Stimulated activated CD8-positive, alpha-beta memory T cell treated with anti-CD3 and anti-CD28 coated beads, Interleukin-15, amount 100 ng/mL, for 24 hours (primary cell): ENCODE measurements at places on chromosomes 12 and 14.
A peak's percentile ranks its signal among the peaks of the same experiment; 100 is the strongest.

DNA sequence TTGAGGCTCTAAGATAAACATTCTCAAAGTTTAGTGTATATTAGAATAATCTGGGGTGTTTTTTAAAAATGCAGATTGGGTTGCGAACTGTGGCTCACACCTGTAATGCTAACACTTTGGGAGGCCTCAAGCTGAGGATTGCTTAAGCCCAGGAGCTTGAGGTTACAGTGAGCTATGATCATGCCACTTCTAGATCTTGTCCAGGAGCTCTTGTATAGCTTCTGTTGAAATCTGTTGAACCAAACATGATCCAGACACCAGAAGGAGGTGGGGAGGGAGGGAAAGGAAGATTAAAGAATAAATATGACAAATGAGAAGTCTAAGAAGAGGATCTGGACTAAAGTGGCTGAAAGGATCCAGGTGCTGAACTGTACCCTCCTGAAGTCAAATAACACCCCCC is 14.4 kb downstream of the PDE1B start:
- DNase-seq = no peak

DNA sequence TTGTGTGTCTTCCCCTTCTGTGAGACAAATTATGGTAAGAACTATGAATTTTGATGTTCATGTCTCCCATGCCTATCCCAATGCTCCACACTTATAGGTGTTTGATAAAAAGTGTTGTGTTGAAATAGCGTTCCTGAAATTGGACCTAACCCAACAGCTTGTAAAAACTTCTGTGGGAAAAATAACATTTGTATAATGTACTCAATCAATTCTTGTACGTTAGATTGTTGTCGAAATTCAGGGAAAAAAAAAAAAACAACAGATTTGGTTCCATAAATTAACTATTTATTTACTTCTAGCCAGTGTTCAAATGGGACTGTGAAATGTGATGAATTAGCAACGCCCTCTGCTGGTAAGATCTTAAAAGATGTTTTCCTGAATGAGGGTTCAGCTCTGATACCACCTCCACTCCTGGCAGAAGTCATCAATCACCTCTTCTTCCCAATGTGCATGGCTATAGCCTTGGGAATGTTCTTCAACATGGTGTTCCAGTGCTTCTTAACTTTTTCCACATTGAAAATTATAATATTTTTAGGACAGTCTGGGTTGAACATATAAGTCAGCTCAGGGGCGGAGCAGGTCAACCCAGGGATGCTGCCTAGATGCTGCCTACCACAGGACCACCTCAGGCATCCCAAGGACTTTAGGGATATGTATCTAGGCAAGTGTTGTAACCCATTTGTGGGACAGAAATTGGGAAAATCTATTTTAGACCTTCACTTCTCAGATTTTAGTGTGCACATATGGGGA is 170.6 kb downstream of the OTOGL start:
- no peak for DNase-seq

- no peak for DNase-seq
These were observed 33.2 kb downstream of the HSPB8 start for GRCh38 chr12:119211884-119212283.

GRCh38 chr12:104494793-104495158 is 38.0 kb downstream of the CHST11 start:
- no peak for DNase-seq

- no peak for DNase-seq
These were observed 147.1 kb downstream of the PAPOLA start for GRCh38 chr14:96649327-96649601.

DNA sequence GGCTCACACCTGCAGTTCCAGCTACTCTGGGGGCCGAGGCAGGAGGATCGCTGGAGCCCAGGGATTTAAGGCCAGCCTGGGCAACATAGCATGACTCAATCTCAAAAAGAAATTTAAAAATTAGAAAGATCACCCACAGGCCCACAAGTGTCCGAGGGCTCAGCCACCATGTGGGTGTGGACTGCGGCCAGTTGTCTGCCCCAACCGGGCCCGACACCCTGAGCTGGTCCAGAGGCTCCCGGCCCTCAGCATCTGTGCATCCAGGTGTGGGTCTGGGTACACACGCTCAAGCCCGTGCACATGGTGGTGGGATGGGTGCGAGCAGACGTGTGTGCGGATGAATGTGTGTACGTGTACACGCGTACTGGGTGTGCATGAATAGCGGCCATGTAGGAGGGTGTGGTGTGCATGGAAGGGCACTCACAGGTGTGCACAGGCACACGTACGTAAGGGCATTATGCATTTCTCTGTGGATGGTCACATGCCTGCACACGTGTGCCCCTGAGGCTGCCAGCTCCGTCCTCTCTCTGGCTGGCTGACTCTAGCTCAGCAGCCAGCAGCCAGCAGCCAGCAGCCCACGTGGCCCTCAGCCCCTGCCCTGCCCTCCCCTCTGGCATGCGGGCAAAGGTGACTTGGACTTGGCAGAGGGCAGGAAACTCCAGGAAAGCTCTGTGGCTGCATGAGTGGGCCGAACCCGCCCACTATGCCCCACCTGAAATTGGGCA is 23.3 kb upstream of the NUDT14 start:
- DNase-seq = no peak

- DNase-seq = no peak
These were observed 8.0 kb downstream of the PSMA6 start for GRCh38 chr14:35300228-35300627.

- no peak for DNase-seq
These were observed 224.0 kb upstream of the PDE3A start for GRCh38 chr12:20144341-20144740.

- peak; percentile 37 for DNase-seq
These were observed 17.8 kb downstream of the NANOG start for GRCh38 chr12:7806863-7807487.

DNA sequence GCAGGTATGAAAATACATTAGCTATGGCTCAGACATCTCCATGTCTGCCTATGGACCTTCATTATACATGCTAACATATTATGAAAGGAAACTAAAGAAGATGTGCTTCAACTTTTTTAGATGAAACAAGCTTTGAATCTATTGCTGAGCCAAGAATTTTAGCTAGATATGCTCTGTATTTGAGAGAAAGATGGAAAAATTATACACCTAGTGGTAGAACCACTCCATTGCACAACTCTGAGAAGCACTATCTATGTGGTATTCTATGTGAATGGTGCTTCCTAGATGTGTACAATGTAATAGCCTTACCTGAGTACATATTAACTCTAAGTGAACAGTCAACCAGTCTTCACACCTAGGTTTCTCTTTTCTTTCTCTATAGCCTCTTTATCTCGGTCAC is 17.3 kb downstream of the EPYC start:
- DNase-seq = no peak

DNA sequence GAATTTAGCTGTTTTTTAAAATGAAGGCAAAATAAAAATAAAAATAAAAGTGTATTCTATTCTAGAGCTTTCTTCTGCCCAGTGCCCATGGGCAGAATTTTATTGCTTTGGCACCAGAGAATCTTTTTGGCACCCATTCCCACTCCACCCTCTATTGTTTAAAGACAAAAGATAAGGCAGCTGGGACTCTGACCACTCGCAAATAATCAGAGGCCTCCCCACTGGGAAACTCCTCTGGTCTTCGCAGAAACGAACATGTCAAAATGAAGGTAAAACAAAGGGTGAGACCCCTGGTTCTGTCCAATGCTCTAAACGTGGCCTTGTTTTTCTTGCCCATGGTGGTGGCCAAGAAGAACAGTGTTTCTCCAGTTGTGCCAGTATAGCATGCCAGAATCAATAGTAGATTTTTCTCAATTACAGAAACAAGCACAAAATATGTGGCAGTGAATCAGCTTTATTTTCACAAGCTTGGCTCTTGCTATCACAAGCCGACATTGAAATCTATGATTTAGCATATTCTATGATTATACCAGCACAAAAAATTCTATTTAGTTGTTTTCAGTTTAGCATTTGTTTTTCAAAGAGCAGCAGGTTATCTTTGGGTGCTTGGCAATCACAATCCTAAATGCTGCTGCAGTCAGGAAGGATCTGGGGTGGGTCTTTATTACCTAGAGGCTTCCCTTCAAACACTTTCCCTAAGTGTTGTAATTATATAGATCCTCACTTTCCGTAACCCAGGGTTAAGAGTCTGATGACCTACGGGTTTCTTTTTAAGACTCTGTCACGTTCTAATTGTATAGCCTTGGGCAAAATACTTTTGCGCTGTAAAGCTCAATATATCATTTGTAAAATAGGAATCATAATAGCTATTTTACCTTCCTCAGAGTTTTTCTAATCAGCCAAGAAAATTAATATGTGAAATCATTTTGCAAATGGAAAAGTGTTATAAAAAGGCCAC is 50.5 kb downstream of the KITLG start:
- no peak for DNase-seq

DNA sequence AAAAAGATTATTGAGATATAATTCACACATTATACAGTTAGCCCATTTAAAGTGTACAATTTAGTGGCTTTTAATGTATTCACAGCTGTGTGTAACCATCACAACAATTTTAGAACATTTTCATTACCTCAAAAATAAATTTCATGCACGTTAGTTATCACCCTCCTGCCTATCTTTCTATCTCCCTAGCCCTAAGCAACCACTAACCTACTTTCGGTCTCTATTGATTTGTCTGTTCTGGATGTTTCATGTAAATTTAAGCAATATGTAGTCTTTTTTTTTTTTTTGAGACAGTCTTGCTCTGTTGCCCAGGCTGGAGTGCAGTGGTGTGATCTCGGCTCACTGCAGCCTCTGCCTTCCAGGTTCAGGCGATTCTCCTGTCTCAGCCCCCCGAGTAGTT is 439.4 kb downstream of the PCNX1 start:
- DNase-seq = no peak

GRCh38 chr14:82785756-82786482 is 1252.3 kb upstream of the SEL1L start:
- DNase-seq = no peak
